ENCODE measurements at places on chromosomes 6 and 20.

DNA sequence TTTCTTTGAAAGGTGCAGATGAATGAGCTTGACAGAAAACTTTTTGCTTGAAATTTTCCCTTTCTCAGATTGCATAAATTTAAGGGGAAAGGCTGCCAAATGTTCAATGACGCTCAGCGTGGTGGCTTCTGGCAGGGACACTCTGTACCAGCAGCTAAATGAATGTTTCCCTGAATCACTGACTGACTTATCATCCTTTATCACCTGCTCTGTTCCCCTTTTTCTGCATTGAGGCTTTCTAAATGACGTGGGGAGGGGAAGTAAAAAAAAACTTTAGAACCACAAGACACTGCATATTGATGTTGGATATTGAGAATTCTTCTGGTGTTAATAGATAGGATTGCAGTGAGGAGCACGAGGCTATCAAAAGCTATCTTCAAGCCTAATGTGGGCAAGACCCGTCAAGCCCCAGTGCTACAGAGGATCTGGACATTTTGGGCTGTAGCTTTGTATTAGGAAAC, 46.9 kb upstream of the ENPP5 start:
- no peak for DNase-seq

GRCh38 chr6:10418862-10419748, 4.2 kb upstream of the TFAP2A start:
- DNase-seq = no peak

GRCh38 chr6:7624796-7625710, 35.1 kb downstream of the SNRNP48 start:
- DNase-seq = no peak

GRCh38 chr6:26332843-26333242, 32.2 kb upstream of the BTN3A2 start:
- no peak for DNase-seq

DNA sequence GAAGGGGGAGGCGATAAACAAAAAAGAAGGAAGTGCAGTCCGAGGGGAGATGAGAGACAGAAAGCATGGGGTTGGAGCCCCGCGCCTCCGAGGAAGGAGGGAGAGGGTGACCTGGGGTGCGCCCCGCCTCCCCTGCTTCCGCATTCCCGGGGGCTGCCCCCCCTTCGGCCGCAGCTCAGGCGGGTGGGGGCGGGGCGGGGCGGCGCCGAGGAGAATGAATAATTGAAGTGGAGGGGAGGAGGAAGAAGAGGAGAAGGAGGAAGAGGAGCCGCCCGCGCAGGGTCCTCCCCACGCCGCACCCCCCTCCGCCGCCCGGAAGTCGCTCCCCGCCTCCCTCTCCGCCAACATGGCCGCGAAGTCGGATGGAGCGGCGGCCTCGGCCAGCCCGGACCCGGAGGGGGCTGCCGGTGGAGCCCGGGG, at the start of gene XKR7:
TSS of gene XKR7 (plus strand) at position 322 of the 420 bp plus-strand sequence. CDS start at position 347, 25 bp downstream.
- DNase-seq = no peak

- no peak for DNase-seq
These were observed 396.5 kb upstream of the CNR1 start for GRCh38 chr6:88562353-88563276.

- no peak for DNase-seq
These were observed 42.5 kb upstream of the SAYSD1 start for GRCh38 chr6:39157511-39157910.

GRCh38 chr20:50828363-50829136, 33.7 kb downstream of the BCAS4 start:
- DNase-seq = no peak

- DNase-seq = no peak
These were observed 191.6 kb upstream of the THBS2 start for GRCh38 chr6:169445227-169445626.

GRCh38 chr20:22904905-22905304, 130.2 kb upstream of the SSTR4 start:
- DNase-seq = no peak

GRCh38 chr6:53315086-53315724, 33.5 kb downstream of the ELOVL5 start:
- DNase-seq = no peak

DNA sequence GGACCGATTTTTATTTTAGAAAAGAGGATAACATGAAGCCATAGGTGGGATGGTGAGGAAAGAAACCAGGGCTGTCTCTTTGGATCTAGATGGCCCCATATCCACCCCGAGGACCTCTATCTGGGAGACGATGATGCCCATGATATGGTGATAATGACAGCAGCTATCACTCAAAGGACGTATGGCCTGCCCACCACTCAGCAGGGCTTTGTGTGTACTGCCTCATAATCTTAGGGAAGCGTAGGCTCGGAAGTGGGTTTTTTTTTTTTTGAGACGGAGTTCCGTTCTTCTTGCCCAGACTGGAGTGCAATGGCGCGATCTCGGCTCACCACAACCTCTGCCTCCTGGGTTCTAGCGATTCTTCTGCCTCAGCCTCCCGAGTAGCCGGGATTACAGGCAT, 8.2 kb upstream of the TAF8 start:
- DNase-seq = no peak

DNA sequence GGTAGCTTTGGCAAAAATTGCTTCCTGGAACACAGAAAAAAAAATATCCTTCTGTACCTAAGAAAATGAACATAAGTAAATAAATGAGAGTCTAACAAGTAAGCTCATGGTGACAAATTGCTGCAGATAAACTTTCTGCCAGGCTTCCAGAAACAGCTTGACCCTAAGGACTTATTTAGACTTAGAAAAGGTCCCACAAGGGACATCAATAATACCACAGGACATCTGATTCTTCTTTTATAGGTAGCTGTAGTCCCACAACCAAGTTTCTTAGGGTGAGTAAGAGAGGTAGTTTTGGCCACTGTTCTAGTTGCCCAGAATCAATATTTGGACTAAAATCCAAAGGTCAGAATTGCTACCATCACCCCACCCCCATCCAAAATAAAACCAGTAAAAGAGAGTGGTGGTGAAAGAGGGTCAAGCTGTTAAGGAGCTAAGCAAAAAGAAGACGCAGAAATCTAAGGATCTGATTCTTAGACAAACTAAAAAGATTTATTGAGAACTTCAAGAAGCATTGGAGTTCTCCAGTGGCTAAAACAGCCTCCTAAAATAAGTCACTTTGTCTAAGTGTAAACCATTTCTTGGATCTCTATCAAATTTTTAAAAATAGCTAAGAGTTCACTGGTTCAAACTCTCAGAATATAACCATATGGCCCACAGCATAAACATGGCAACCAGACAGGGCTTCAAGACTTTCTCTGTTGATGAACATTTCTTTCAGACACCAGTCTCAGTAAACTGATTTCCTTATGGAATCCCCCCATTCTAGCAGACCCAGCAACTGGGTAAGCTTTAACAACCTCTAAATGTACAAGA, 180.6 kb downstream of the PTPRK start:
- DNase-seq = no peak

DNA sequence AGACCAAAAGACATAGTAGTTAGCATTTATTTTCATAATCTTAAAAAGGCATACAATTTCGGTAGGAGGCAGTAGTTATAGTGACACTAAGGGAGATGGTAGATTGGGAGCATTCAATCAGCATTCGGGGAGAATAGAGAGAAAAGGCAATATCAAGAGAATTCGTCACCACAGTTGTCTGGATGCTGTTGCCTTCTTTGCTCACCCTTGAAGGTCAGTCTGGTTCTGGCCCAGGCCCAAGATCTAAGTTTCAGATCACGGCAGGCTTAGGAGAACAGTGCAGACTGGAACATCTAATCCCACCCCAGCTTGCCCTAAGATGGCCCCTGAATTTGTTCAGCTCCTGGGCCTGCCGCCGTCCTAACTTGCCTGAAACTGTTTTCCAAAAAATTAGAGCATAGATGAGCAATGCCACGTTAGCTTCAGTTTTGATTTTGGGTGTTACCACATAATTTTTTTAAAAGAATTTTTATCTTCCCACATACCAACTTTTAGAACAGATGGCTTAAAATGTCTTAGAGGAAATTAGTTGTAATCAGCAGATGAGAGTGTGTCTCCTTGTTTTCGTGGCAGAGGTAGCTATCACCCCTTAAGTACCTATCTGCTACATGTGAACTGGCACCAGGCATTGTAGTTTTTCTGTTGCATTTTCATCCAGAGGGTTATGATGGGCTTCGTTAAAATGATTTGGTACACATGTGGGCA, 8.3 kb upstream of the CEP85L start:
- DNase-seq = no peak

DNA sequence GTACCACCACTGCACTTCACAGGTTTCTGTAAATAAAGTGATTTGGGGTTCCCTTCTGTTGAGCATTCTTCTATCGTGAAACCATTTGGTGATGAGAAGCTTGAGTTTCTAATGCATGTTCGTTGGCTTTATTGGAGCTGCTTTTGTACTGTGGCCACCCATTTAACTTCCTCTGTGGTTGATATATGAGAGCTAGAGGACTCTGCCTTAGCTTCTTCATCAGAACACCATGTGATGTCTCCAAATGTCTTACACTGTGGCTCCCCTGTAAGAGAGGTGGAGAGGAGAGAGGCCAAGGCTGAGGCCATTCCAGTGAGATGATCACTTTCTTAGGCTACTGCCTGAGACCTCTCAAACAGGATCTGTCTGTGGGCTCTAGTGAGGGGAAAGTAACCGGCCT, 114.5 kb downstream of the SLC16A10 start:
- no peak for DNase-seq

DNA sequence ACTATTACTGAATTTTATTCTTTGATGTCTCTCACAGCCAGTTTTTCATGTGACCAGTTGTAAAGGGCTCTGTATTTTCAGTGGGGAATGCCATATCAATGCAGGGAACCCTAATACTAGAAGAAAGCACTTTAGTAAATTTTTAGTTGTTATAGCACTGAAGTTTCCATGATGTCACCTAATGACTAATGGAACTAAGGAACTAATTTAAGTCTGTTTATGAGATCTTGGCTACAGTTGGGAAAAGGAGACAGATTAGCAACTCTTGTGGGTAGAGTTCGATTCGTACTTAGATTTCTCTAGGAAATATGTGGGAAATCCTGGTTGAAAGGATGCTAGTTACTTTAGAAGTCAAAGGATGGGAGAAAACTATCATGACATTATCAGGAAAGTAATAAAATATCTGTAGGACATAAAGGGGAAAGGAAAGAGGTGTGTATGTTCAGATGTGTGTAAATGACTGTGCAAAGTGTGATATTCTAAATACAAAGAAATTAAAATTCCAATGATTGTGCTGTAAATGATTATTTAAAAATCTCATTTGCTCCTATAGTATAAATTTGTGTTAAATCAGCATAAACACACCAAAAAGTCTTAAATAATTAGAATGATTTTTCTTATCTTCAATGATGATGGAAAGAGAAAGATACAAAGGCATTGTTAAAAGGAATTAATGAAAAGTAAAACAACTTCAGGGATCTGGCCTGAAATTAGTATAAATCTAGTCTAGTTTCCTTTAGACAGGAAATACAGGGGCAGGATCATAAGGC, 103.4 kb downstream of the LRRC1 start:
- DNase-seq = no peak

DNA sequence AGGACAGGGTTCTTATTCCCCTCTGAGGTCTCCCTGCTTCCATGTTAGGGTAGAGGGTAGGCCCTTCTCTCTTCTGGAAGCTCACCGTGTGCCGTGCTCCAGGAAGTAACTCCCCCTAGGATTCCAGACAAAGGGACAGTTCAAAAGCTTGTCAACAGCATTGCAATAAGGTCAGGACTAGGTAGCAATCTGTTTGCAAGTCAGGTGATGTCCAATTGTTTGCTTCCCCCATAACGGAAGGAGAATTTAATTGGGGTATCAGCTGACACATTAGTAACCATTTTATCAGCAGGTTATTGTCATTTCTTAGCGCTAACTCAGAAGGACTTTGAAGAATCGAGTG, 41.9 kb downstream of the SYNJ2 start:
- DNase-seq = no peak

DNA sequence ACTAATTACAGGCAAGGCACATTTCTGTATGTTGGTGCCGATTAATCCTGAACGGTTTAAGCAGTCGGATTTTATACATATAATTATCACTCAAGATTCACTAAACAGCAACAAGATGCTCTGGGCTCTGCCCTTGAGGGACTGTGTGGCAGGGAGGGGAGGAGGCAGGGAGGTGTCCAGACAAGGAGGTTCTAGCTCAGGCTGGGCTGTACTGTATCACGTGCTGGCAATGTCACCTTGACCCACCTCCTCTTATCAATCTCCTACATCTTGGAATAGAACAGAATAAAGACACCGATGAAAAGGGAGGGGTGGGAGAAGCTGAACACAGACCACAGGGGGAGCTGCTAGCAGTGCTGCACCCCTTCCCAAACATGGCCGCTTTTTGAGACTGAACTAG, 65.7 kb downstream of the LRFN2 start:
- no peak for DNase-seq

DNA sequence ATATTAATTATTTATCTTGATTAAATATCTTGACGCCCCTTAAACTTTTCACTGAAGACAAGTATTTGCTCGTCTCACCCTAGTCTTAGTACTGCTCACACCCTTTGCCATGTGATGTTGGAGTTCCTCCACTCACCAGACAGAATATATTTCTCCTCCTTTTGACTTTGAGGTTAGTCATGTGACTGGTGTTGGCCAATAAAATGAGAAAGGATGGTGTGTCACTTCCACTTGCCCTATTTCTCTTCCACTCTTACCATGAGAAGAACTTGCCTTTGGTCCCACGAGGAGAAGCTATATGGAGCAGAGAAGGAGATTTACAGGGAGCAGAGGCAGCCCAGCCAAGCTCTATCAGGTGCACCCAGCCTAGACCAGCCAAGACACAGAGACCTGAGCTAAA, 64.9 kb upstream of the TAB2 start:
- no peak for DNase-seq

DNA sequence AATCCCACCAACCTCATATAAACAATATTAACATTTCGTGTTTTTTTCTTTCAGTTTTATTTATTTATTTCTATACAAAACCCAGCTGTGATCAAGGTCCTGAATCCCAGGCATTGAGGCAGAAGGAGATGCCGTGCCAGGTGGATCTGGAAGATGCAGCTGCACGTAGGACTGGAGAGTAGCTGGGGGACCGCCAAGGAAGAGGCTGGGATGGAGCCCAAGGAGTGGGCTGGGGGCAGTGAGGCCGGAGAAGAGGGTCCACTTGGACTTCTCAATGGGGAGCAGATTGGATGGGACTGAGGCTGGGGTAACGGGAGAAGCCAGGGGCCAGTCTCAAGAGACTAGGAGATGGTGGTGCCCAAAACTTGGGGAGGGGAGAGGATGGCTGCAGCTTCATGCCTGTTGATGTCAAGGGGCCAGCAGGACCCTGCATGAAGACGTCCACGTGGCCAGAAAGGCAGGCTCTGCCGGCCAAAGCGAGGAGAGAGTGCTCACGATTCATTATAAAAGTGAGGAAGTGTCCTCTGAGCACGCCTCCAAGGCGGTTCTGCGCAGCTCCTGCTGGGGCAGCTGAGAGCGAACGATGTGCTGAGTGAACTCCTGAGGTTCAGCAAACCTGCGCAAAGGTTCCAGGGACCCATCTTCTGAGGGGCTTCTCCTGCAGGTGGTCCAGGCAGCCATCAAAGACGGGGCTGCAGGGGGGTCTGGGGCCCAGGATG, 110.3 kb downstream of the BMP7 start:
- no peak for DNase-seq
